Fibroblast of skin of back (primary cell): ENCODE measurements at places on chromosomes 6 and 20.

DNA sequence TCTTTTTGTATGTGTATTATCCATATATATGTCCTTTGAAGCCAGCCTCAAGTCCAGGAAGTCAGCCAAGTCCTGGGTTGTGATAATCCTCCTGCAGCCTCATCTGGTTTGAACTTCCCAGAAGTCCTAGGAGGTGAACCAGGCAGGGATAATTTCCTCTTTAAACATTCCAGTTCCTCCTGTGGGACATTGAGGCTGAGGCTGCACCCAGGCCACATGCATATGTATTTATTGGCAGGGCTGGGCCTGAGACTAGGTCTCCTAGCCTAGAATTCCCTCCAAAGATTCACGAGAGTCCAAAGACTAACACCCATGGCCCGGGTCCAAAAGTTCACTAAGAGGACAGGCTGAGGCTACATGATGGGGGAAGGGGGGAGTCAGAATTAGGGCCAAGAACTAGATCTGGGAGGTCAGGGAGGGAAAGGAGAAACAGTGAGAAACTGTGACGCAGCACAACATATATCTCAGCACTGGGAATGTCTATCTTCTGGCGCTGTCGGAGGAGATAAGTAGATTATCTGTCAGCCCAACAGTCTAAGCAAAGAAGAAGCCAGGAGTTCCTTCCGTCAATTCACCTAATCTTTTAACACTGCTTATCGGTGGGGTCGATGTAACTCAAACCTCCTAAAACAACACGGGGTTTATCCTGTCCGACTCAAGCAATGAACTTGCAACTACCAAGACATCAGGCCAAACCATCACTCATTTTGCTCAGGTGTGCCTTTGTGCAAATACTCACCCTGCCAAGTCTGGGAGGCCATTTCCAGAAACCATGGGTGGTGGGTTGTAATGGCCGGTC is 43.3 kb downstream of the SNX5 start:
- peak; percentile 50 for DNase-seq

DNA sequence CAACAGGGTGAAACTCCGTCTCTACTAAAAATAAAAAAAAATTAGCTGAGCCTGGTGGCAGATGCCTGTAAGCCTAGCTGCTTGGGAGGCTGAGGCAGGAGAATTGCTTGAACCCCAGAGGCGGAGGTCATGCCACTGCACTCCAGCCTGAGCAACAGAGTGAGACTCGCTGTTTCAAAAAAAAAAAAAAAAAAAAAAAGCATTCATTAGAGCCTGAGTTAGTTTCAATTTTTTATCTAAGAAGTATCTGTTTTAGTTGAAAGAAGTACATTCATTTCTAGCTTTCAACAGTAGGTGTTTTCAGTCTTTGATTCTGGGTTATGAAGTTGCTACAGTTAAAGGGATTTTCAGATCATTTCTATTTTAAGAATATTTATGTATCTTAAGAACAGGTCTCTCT is 42.2 kb downstream of the ZNF292 start:
- DNase-seq = no peak

GRCh38 chr20:8401556-8401955 is 269.5 kb downstream of the PLCB1 start:
- DNase-seq = peak; percentile 80

- DNase-seq = no peak
These were observed 197.4 kb upstream of the KCNG1 start for GRCh38 chr20:51220293-51220706.

DNA sequence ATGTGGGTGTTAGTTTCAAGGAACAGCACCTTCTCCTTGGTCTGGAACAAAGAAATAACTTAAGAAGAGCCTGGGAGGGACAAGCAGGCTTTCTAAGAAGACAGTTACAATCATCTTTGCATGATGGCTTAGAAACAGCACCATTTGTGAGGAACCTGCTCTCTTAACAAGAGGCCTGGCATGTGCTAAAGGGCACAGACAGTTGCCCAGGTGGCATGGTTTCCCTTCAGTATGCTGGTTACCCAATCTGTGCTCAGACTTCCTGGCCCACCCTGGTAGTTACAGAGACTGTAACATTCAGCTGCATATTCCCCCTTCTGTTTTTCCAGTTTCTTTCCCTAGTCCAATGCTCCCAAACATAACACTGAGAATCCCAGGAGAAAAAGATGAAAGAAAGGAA is 84.0 kb downstream of the CHD6 start:
- no peak for DNase-seq

- DNase-seq = no peak
These were observed 39.8 kb upstream of the SLCO4A1 start for GRCh38 chr20:62602550-62602949.

DNA sequence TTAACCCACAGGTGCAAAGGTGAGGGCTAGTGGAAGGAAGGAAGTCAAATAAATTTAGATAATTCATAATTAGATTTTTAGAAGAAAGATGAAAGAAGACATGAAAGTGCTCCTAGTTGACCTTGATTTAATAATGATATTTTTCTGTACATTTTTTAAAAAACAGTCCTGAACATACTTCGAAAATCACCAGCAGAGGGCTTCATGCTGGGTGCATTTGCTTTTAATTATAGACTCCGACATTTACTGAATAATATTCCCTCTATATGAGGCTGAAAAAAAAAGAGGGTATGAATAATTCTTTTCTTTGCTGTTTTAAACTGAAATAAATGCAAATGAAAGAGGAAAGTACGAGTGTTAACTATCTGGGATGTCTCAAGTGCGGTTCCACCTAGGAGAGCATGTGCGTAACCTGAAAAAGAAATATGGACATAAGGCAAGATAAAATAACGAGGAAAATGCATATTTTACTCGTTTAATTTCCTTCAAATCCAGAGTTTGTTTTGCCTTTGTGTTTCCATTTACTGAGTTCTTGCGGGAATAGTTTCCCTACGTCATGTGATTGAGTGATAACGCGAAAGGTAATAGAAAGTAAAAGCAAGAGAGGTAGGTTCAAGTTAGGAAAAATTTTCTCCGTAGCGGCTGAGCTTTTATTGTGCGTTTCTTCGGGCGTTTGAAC is 3.1 kb upstream of the TFAP2B start:
- DNase-seq = peak; percentile 19

DNA sequence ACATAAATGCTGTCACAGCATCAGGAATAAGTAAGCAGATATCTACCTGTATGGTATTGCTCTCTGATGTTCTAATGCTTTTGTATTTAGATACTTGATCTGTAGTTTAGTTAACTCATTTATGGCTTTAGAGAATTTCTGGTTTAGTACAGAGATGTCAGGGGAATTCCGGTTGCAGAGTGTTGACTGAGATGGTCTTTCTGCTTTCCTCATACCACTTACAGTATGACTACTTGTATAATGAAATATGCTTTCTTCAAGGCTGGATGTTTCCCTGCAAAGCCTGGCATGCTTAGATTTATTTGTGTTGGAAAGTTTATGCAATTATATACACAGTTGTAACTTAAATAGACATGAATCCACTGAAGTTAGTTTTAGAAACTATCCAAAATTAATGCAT is 278.4 kb downstream of the CDH26 start:
- DNase-seq = no peak

GRCh38 chr20:10428008-10428407 is 6.0 kb downstream of the MKKS start:
- no peak for DNase-seq

GRCh38 chr6:37582306-37582705 is 82.6 kb upstream of the CCDC167 start:
- DNase-seq = peak; percentile 56

GRCh38 chr20:63976980-63977738 is 2.3 kb downstream of the SAMD10 start:
- DNase-seq = no peak

DNA sequence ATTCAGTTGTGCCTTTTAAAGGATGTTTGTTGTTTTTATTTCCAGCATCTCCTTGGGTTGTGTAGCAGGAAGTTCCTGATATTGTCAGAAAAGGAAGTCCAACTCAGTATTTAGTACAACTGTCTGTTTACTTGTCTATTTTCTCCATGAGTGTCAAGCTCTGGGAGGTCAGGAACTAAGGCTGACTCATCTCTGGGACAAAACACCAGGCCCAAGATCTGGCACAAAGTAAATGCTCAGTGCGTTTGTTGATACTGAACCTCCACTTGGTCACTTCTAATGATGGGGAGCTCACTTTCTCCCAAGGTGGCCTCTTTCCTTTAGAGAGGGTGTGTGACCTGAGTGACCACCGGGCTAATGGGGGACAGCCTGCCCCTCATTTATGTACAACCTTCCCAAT is 12.6 kb upstream of the PIGU start:
- no peak for DNase-seq

- no peak for DNase-seq
These were observed 6.4 kb downstream of the OSBPL2 start for GRCh38 chr20:62244644-62245108.

DNA sequence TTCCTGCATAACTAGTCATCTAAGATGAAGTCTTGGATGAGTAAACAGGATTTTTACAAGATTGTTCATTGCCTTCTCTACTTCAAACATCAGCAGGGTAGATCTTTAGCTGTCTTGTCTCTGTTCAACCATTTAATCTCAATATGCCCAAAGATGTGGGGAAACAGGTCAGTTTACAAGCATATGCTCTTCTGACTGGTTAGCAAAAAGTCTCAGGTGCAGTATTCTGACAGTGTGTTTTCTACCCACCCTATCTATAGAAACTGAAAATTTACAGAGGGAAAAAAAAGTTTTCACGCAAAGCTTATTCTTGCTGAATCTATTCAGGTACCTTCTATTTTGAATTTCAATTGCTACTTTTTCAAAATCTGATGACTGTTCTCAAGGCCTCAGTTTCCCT is 29.0 kb downstream of the MAP3K5 start:
- DNase-seq = no peak

- DNase-seq = no peak
These were observed 74.3 kb upstream of the EMILIN3 start for GRCh38 chr20:41440882-41441281.

DNA sequence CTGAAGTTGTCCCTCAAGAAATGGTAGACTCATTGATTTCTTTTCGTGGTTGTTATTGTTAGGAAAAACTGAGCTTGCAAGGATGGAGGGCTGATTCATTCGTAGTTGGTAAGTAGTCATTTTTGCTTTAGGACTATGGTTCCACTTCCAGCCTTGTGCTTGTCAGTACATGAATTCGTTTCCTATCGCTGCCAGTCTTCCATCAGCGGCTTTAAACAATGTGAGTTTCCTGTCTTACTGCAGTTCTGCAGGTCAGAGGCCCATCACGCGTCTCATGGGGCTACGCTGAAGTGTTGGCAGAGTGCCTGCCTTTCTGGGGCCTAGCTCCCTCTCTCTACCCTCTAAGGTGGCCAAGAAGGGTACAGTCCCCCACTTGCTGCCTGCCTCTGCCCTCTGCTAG is 11.4 kb upstream of the MDFI start:
- no peak for DNase-seq

DNA sequence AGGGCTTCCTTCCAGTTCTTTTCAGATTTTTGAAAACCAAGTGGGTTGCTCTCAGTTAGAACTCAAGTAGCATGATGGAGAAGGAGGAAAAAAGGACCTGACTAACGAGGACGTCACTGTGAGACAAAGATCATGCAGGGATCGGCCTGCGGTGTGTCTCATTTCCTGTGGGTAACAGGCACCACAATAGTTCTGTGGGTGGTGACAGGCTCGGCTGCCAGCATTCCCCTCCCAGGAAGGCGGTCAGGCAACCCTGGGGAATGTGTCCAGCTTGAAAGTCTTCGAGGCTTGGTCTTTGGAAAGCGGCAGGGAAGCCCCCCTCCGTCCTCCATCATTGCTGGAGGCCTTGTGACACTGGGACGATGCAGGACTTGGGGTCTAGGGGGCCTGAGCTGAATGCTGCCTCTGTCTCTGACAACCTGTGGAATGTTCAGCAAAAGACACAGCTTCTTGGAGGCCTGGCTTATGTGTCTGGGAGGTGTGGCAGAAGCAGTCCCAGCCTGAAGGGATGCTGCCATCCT is 121.0 kb downstream of the BCAS1 start:
- peak; percentile 95 for DNase-seq

DNA sequence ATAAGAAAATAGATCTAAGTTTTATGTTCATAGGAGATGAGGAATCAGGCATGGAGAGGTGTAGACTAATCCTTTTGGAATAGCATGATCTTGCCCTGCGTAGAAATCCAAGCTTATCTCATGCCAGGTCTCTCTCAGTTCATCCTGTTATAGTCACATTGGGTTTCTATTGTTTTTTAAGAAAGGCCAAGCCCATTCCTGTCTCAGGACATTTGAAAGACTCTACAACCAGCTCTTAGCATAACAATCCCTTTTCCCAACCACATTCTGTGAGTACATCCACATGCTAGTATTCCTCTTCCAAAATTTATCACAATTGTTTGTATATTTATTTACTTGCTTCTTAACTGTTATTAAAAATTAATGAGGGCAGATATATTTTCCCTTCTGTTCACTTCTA is 130.3 kb downstream of the MMUT start:
- DNase-seq = no peak

GRCh38 chr6:13667655-13668054 is 44.0 kb downstream of the RANBP9 start:
- DNase-seq = no peak
